ENCODE measurements at places on chromosomes 3 and 15.

GRCh38 chr3:51670823-51671733, at the start of gene TEX264:
TSS of gene TEX264 (plus strand) at chr3:51671252. CDS start at chr3:51674305, 3,053 bp downstream.
- DNase-seq = peak; percentile 91

DNA sequence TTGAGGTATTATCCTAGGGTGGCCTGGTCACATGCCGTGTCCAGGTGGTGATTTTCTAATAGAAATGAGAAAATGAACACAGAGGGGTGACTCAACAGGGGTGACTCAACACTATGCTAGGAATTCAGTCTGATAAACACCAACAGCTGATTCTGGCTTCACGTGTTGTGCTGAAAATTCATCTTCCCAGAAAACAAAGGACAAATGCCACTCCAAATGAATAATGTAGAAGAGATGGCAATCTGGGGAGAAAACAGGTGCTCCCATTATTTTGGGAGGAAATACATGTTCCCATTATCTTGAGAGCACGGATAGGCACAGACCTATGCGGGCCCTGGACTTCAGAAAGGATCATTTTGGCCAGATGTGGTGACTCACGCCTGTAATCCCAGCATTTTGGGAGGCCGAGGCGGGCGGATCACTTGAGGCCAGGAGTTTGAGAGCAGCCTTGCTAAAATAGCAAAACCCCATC, 101.2 kb upstream of the MEX3B start:
- DNase-seq = no peak

DNA sequence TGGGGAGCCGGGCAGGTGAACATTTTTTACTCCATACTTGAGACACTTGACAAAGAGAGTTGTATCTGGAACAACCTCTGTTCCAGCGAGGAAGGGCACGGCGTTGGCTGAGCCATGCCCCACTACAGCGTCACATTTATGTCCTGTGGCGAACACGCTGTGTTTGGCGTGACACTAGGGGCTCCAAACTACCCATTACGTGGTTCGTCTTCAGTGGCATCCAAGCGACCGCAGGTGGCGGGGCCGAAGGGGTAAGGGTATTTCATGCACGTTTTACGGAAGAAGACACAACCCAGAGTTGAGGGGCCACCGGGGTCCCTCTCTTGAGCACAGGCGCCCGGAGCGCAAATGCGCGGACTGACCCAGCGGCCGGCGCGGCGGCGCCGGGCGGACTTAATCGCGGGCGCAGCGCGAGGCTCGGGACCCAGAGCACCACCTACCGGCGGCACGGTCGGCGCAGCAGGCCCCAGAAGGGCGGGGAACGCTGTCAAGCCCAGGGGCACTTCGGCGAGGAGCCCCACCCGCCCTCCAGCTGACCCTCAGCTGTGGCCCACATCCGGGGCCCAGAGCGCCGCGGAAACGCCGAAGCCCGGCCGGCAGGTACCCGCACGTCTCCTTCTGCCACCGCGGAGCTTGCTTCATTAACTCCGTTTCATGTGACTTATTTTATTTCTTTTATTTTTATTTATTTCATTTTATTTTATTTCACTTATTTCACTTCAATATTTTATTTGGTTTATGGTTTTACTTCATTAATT, 36.4 kb upstream of the TRIM71 start:
- DNase-seq = peak; percentile 80

GRCh38 chr15:43433165-43433564, 59.8 kb downstream of the TP53BP1 start:
- no peak for DNase-seq

GRCh38 chr15:92899948-92900730, at the start of gene CHD2:
TSS of gene CHD2 (plus strand) at chr15:92900324. CDS start at chr15:92901238, 914 bp downstream.
- DNase-seq = peak; percentile 74

GRCh38 chr3:141294848-141295247, 63.2 kb downstream of the PXYLP1 start:
- DNase-seq = no peak

DNA sequence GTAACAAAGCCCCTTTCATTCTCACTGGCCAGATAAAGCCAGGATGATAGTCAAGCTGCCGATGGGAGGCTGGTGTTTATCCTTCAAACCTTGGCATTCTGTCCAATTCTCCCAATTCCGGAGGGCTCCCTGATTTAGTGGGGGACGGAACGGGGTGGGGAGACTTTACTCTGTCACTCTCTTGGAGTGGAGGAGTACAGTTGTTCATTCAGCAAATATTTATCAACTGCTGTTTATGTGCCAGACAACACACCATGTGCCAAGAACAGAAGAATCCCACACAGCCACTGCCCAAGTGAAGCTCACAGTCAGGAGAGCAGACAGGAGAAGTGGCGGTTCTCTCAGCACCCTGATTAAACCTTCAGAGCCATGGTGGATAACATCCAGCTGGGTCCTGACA, 63.3 kb downstream of the WNT5A start:
- no peak for DNase-seq

- DNase-seq = no peak
Measured at GRCh38 chr3:178159691-178160220, 376.5 kb upstream of the KCNMB2 start.

DNA sequence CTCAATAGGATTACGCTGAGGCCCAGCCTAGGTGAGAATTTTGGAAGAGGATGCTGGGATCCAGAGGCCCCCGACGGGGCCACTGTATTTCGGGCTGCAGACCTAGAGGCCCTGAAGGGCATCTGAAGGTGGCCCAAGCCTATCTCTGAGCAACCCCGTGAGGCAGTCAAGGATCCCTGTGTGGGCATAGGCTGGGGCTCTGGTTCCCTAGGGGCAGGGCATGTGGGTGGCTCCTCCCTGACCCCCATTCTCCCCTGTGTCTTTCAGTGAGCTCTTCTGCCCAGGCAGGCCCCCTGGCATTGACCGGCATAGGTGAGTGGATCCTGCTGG, 216.0 kb downstream of the SNRPN start:
- no peak for DNase-seq

- no peak for DNase-seq
Measured at GRCh38 chr15:48962662-48963523, 826 bp downstream of the SHC4 start.

DNA sequence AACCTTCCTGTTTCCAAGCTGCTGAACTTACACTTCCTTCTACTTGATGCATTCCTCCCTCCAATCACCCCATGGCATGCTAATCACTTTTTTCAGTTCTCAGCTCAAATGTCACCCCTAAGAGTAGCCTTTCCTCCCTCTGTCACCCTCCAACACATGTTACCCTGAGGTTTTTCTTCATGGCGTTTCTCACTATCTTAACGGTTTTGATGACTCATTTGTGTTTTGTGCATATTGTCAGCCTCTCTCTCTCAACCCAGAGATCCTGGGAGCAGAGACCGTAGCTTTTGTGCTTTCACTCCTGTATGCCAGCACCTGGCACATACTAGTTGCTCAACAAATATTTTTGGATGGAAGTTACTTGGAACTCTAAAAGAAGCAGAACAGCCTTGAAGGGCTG, 24.5 kb downstream of the LRRC3B start:
- no peak for DNase-seq

- peak; percentile 51 for DNase-seq
Measured at GRCh38 chr3:9397906-9398699, 688 bp downstream of the SETD5 start.

DNA sequence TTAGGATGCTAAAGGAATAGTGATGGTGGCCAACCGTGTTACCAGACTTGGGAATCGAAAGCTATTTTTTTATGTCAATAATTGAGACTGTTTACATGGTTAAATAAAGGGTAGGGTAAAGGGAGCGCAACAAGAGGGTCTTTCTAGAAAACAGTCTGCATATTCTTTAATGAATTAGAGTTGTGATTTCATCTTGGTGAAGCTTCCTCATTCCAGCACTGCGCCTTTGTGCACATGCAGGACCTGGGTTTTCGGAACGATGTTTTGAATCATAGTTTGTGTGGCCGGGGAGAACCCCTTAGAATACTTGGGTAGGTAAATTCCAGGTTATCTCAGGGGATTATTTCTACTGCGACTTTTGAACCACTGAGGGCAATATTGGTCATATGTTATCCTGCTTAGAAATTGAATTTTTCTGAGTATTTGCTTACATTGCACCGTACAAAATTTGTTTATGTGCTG, 1.3 kb downstream of the PIK3CA start:
- peak; percentile 61 for DNase-seq

- DNase-seq = no peak
Measured at GRCh38 chr15:45594835-45595530, 7.8 kb downstream of the BLOC1S6 start.

DNA sequence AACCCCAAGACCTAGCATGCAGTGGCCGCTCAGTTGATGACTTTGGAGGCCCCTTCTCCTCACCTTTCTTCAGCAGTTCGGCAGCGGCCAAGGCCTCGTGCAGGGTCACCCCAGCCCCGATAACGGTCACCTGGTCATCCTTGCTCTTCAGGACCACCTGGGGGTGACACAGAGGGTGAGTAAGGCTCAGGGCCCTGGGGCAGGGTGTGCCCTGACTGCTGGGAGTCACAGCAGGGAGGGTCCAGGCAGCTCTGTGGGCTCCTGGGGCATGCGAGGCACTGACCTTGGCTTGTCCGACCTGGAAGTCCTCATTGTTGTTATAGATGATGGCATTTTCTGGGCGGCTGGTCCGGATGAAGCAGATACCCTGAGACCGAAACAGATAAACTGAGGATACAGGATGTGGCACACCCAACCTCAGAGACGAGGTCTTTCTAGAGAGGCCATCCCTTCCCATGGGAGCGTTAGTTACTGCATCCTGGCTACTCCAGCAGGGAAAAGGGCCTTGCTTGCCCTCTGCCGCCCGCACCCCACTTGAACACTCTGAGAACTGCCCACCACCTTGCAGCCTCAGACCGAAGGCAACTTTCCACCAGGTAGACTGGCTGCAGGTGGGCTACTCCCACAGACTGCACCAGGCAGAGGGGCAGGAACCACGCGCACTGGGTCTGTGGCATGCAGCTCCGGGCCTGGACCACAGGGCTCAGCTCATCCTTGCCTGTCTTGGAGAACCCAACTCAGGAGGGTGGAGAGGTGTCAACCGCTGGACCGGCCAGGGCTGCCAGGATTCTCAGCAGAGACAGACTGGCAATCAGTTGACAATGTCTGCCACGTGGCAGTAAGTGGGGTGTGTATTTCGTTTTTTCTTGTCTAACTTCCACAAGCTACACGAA, 27.6 kb downstream of the TKT start:
- no peak for DNase-seq

GRCh38 chr15:38220606-38221273, 31.9 kb upstream of the SPRED1 start:
- DNase-seq = no peak

- DNase-seq = no peak
Measured at GRCh38 chr15:99662903-99663302, 70.3 kb downstream of the LYSMD4 start.

GRCh38 chr15:98953968-98954367, 53.6 kb downstream of the PGPEP1L start:
- DNase-seq = no peak

DNA sequence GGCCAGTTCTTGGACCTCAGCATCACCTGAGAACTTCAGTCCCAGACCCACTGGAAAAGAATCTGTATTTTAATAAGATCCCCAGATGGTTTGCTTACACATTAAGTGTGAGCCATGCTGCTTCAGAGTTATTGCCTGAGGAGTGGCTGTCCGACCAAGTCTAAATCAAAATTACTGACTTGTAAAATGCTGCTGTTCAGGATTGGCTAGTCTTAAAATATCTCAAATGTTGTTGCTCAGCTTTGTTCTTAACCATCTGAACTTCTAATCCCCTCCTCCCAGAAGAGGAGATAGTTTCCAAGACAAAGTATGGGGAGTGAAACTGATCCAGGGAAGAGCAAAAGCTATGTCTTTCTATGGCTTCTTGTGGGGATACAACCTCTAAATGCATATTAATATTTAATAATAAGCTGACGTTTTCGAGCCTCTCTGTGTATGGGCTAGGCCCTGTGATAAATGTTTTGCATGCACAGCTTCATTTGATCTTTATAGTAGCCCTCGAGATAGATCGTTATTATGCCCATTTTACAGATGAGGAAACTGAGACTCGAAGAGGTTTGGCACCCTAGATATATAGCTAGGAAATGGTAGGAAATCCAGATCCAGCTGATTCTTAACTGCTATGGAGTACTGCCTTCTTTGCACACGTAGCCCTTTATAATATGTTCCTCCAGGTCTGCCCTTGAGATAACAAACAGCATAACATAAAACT, 52.2 kb downstream of the DNASE1L3 start:
- DNase-seq = no peak

- DNase-seq = no peak
Measured at GRCh38 chr3:123656274-123656673, 71.4 kb upstream of the HACD2 start.

- no peak for DNase-seq
Measured at GRCh38 chr3:105953831-105954230, 85.0 kb upstream of the CBLB start.

DNA sequence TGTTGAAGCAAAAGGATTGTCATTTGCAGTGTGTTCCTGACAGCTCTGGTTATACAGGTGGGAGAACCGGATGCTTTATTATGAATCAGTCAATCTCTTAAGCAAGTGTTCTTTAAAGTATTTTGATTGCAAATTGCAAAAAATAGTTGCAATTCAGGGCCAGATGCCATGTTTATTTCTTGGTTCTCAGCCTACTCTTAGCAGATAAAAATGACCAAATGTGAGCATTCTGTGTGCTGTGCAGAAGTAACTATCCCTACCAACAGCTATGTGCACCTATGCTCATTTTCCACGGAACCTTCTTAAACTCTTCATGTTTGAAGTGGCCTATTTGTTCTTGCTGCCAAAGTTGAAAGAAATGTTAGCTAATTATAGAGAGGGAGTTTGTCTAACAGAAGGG, 262.3 kb upstream of the RASGRP1 start:
- no peak for DNase-seq

DNA sequence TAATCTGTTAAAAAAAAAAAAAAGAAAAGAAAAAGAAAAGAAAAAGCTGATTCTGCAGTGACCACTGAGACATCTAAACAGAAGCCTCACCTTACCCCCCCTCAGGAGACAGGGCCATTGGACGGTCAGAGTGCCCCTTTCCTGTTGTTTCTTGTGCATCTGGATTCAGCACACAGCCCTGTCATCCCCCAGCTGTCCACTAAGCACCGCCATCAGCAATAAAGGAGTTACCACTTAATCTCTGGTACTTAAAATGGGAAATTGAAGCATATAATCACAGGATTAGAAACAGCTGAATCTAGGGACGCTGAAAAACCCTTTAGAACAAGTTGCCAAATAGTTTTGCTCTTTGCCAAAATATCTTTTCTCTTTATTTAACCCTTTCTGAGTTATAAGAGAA, 62.5 kb downstream of the TRIM69 start:
- DNase-seq = no peak

GRCh38 chr3:144645300-144645699, 673.7 kb downstream of the DIPK2A start:
- no peak for DNase-seq
